ENCODE measurements at places on chromosomes 5 and 9. TPM values are rescaled to one million over a fixed set of nuclear protein-coding genes. Genes with fewer than 3 reads are reported as not detected.

DNA sequence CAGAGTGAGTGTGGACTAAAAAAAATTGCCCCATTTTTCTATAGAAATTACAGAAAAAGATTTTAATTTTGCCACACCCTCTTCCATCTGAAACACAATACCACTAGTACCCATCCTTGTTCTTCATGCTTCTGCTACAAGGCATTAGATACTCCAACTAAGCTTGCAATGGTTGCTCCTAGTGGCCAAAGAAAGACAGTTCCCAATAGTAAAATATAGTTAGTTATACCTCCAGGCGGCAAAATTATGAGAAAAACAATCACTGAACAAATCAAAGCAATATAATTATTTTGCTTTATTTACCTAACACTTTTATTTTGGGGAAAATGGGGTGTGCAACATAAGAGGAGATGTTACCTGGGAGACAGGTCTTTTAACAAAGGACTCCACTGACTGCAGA is 101.2 kb downstream of the RAPGEF6 start:
- DNase-seq = no peak

GRCh38 chr5:103512500-103512899 is 50.1 kb downstream of the NUDT12 start:
- no peak for DNase-seq

GRCh38 chr5:147388184-147389108 is 121.4 kb downstream of the DPYSL3 start:
- no peak for DNase-seq

The LHX6 gene
- total RNA-seq = not detected

The ROR2 gene
- total RNA-seq = not detected
